Small intestine (tissue), 16 donors: ENCODE measurements at places on chromosomes 1 and 21.

DNA sequence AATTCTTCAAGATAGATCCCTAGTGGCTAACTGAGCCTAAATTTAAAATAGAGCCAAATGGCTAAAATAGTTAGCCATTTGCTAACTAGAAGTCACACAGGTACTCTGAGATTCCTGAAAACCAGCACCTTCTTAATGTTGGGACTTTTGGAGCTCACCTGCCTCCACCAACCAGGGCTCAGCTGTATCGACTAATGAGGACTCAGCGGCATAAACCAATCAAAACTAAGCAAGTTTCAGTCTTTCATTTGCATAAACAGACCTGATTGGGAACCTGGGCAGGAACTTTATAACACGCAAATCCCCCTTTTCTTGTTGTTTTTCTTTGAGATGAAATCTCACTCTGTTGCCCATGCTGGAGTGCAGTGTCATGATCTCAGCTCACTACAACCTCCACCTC, 28.5 kb downstream of the TNFRSF9 start:
- DNase-seq: no peak

DNA sequence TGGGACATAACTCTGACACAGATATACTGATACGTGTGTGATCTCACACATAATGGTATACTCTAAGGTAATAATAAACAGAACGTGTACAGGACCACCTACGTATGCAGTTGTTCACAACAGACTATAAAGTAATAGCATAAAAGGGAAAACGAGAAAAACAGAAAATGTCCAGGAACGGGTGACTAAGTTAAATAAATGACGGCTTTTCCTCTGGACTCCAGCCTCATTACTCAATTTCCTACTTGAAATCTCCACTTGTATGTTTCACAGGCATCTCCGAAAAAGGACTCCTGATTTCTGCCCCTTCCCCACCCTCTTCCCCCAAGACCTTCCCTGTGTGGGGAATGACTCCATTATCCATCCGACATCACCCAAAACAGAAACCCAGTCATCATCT, 95.1 kb downstream of the JAK1 start:
- no peak for DNase-seq

DNA sequence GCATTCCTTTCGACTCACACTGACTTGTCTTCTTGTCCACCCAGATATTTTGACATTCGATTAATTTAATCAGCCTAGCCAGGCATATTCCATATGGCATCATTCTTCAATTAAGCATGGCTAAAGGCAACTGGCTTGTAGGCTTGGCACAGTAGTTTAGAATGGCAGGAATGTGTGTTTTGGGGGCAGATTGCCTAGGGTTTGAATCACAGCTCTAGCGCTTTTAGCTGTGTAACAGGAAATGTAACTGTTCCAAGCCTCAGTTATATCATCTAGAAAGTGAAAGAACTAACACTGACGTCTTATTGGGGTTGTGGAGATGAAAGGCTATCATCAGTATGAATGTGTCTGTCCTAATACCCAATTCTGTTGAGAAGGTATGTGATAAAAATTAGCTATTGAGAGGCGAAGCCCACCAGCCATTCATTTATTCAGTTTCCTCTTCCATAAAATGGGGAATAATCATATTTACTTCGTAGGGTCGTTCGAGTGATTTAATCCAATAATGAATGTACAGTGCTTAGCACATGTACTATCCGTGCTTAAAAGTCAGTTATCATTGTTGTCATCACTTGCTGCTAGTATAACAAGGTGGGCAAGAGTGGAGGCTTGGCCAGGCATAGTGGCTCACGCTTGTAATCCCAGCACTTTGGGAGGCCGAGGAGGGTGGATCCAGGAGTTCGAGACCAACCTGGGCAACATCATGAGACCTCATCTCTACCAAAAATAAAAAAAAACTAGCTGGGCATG, 41.6 kb upstream of the GRHL3 start:
- DNase-seq: no peak

- no peak for DNase-seq
Observed at GRCh38 chr1:160076295-160076694, 5.0 kb upstream of the KCNJ9 start.
